ENCODE measurements at places on chromosomes 12 and 14. TPM values are rescaled to one million over a fixed set of nuclear protein-coding genes. Genes with fewer than 3 reads are reported as not detected.

GRIN2B gene
- under 0.01 TPM for total RNA-seq

CCDC38 gene
- 0.09 TPM for total RNA-seq

RIMKLB gene
- total RNA-seq = 11.3 TPM

SERPINA3 gene
- 56.4 TPM for total RNA-seq

SIX4 gene
- total RNA-seq = 3.2 TPM

TRIM9 gene
- total RNA-seq = 0.77 TPM

GDF3 gene
- total RNA-seq = not detected

BMP4 gene
- total RNA-seq = 10.1 TPM

EPYC gene
- not detected for total RNA-seq

GPRC5D gene
- not detected for total RNA-seq

DENND5B gene
- 38.7 TPM for total RNA-seq

ACOT6 gene
- total RNA-seq = not detected

ERC1 gene
- 67.4 TPM for total RNA-seq

MGST1 gene
- 61.8 TPM for total RNA-seq

A2M gene
- 422 TPM for total RNA-seq

DPY19L2 gene
- 48.1 TPM for total RNA-seq

SLC10A1 gene
- total RNA-seq = not detected

DPPA3 gene
- not detected for total RNA-seq

WNT5B gene
- 3.6 TPM for total RNA-seq

TBC1D30 gene
- total RNA-seq = 1.5 TPM

RNASE3 gene
- not detected for total RNA-seq

PAX9 gene
- not detected for total RNA-seq

RNF212B gene
- total RNA-seq = not detected

HPD gene
- 1.3 TPM for total RNA-seq

PMEL gene
- total RNA-seq = 1.1 TPM

HVCN1 gene
- total RNA-seq = 11.3 TPM

PITPNM2 gene
- total RNA-seq = 19.5 TPM

IQSEC3 gene
- total RNA-seq = 1.3 TPM

KRT2 gene
- not detected for total RNA-seq

CIROP gene
- total RNA-seq = not detected

OASL gene
- total RNA-seq = 1.1 TPM

ADAM21 gene
- 0.32 TPM for total RNA-seq

KRT82 gene
- total RNA-seq = not detected

SLC6A13 gene
- 4.4 TPM for total RNA-seq

C3AR1 gene
- total RNA-seq = 6.4 TPM

RAB15 gene
- 12.7 TPM for total RNA-seq

NID2 gene
- 22.5 TPM for total RNA-seq

BTBD7 gene
- 32.2 TPM for total RNA-seq

NPAS3 gene
- 4.9 TPM for total RNA-seq

ERBB3 gene
- 6.8 TPM for total RNA-seq

EXOC3L4 gene
- total RNA-seq = 2.5 TPM

MARCHF9 gene
- 16.6 TPM for total RNA-seq

RPS6KL1 gene
- total RNA-seq = 17.2 TPM

CMAS gene
- 60.0 TPM for total RNA-seq
